ENCODE measurements at places on chromosomes 6 and 20. TPM values are rescaled to one million over a fixed set of nuclear protein-coding genes. Genes with fewer than 3 reads are reported as not detected.

The CAP2 gene
- total RNA-seq: 4.0 TPM

The PBX2 gene
- total RNA-seq: 19.2 TPM

The DEFB124 gene
- not detected for total RNA-seq

The SPTLC3 gene
- 2.8 TPM for total RNA-seq

The OOEP gene
- not detected for total RNA-seq

The RBPJL gene
- total RNA-seq: not detected

The COL12A1 gene
- total RNA-seq: 686 TPM

The TOP1 gene
- 13.3 TPM for total RNA-seq

The HLA-DQB1 gene
- total RNA-seq: not detected

The GABRR1 gene
- total RNA-seq: not detected

The DDX43 gene
- total RNA-seq: 0.55 TPM

The FABP7 gene
- total RNA-seq: 0.71 TPM

The ETV7 gene
- 0.85 TPM for total RNA-seq

The GTF3C6 gene
- total RNA-seq: 43.8 TPM
